ENCODE measurements at places on chromosomes 2 and 18. TPM values are rescaled to one million over a fixed set of nuclear protein-coding genes. Genes with fewer than 3 reads are reported as not detected.
A peak's percentile ranks its signal among the peaks of the same experiment; 100 is the strongest.

- no peak for DNase-seq
Observed at GRCh38 chr2:215787565-215788178, 225.7 kb downstream of the MREG start.

PELI1 gene
- 9.0 TPM for total RNA-seq

NT5DC4 gene
- not detected for total RNA-seq

DNA sequence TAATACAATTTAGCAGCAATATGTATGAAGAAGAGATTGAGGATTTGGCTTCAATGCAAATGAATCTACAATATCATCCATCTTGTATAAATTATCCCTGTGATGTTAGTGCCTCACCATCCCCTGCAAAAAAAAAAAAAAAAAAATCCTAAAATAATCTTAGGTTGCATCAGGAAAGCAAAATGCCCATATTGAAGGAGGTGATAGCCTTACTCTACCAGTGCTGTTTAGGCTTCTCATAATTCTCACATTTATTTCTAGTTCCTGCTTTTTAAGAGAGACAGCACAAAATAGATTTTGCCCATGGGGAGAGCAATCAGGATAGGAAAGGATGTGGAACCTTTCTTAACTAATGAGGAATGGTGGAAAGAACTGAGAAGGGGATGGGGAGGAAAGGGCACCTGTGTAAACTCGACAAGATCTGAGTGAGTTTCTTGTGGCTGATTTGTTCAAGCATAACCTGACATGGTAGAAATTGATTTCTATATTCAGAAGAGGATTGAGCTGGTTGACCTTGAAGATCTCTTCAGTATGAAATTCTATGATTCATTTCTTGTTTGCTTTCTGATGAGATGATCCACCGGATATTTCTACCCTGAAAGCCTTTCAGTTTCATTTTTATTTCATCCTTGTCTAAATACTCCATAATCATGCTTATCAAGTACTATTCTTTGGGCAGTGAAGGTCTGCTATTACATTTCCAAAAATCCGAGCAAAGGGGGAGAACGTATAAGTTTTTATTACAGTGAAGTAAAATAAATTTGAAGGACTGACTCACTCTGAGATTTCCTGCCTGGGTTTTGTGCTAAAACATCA is 391.2 kb downstream of the PTPRM start:
- no peak for DNase-seq

GRCh38 chr18:65919663-65920062 is 168.9 kb downstream of the CDH7 start:
- no peak for DNase-seq

DNA sequence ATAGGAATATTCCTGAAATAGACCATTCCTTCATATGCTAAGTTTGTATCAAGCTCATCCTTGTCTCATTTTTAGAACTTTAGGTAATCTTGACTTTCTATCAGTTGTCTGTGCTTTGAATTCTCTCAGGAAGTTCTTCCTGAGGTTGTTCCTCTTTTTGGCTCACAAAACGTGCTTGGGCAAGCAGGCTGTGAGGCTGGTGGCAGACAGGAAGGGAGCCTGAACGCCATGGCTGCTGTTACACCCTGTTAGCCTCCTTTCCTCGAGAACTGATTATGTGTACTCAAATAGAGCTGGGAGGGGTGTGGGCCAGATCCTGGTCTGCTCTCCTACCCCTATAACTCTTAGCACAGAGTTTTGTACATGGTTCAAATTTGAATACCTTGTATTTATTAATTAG is 136.4 kb upstream of the CELF4 start:
- DNase-seq: peak; percentile 38

UGT1A9 gene
- not detected for total RNA-seq

MEP1B gene
- 0.13 TPM for total RNA-seq

DNA sequence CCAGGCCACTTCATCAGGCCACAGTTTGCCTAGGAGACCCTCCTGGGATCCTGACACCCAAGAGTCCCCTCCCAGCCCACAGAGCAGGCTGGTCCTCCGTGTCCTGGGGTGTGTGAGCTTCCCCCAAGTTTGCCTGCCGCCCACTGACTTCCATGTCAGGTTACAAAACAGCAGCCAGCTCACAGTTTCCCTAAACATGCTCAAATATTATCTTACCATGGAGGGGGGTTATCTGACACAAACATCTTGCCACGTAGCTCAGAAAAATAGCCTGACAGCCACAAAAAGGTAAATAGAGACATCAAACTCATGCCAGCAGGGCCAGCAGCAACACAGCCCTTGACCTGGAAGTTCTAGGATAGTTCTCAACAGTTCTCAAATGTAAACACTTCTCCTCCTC is 346.5 kb downstream of the TNS1 start:
- DNase-seq: no peak

DNA sequence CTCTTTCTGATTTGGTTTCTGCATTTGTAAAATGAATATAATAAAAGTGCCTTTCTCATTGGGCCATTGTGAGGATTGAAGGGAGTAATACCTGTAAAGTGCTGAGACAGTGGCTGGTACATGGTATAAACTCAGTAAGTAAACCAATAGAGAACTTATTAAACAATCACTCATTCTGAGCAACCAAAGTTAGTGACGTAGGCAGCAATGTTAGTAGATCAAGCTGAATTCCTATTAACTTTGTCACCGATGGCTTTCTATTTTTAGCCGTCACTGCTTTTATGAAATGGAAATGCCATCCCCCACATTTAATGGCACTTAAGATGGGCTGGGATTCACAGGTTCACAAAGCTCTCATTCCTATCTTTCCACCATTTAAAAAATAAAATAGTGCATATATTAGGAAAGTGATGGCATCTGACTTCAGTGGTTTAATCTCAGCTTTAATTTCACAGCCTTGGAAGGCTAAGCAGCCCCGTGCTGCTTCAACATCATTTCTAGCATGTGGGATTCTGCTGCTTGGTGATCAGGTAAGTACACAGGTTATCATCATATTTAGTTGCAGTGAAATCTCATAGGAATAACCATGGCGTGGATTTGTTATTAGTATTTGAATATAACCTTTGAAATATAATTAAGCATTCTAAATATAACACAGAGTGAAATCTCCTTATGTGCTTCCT is 17.6 kb upstream of the PPP4R1 start:
- no peak for DNase-seq

POMC gene
- total RNA-seq: 3.1 TPM

GRCh38 chr2:112033600-112033999 is 21.5 kb upstream of the TMEM87B start:
- no peak for DNase-seq

DNA sequence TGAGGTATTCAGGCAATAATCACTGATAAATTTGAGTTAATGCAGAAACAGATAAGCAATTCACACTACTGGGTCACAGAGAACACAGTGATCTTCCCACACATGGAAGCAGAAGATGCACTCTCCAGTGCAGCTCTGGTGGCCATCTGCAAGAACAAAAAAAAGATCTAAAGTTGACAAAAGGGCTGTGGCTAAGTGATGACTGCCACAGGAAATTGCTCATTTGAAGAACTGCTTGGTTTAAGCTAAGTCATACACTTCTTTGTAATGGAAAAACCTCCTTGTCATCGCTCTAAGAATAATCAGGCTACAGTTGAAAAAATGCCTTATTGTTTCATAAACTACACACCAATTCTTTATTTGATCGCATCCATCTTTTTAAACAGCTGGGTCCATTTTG is 115.1 kb downstream of the DTNB start:
- DNase-seq: no peak

L3MBTL4 gene
- 0.70 TPM for total RNA-seq

GRCh38 chr18:79570266-79571201 is 109.1 kb upstream of the CTDP1 start:
- peak; percentile 61 for DNase-seq

GRCh38 chr2:197248623-197249022 is 62.0 kb downstream of the ANKRD44 start:
- no peak for DNase-seq

FASTKD2 gene
- total RNA-seq: 32.3 TPM

GRCh38 chr18:63247926-63248325 is 71.6 kb downstream of the BCL2 start:
- DNase-seq: no peak

DNA sequence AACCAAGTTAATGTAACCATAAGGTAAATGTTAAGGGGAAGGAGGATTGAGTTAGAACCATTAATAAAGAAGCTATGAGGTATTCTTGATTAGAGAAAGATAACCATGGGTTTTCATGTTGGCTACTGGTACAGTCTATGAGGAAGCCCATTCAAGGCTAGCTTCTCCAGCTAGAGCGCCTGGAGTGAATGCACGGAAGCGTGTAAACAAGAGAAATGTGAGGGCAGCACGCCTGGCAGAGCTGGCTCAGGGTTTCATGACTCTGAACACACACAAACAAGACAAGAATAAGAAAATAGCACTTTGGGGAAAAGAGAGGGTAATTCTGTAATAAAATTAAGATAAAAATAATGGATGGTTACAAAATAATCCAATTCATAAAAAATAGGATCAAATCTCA is 255.3 kb downstream of the PDE11A start:
- DNase-seq: no peak

DNA sequence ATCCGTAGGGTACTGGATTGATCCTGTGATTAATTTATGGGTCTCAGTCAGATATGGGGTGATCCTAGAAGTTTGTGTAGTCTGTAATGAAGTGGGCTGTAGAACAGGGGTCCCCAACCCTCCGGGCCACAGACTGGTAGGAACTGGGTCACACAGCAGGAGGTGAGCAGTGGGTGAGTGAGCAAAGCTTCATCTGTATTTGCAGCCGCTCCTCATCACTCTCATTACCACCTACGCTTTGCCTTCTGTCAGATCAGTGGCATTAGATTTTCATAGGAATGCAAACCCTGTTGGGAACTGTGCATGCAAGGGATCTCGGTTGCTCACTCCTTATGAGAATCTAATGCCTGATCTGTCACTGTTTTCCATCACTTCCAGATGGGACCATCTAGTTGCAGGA is 48.8 kb downstream of the EML4 start:
- no peak for DNase-seq

DNA sequence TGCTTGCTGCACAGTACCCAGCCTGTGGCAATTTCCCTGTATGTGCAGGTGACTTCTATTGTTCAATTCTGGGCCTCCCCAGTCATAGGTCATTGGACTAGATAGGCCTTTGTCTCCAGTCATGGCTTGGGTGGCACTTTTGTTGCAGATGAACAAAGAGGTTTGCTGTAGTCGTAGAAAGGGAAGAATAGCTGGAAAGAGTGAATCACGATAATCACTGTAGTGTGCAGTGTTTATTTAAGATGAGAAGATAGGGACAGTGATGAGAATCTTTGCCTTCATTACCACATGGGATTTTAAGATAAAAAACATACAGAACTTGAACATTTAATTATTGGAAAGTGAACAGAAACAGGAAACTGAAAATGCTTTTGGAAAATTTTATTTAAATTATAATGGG is 156.1 kb upstream of the CYRIA start:
- no peak for DNase-seq

DNA sequence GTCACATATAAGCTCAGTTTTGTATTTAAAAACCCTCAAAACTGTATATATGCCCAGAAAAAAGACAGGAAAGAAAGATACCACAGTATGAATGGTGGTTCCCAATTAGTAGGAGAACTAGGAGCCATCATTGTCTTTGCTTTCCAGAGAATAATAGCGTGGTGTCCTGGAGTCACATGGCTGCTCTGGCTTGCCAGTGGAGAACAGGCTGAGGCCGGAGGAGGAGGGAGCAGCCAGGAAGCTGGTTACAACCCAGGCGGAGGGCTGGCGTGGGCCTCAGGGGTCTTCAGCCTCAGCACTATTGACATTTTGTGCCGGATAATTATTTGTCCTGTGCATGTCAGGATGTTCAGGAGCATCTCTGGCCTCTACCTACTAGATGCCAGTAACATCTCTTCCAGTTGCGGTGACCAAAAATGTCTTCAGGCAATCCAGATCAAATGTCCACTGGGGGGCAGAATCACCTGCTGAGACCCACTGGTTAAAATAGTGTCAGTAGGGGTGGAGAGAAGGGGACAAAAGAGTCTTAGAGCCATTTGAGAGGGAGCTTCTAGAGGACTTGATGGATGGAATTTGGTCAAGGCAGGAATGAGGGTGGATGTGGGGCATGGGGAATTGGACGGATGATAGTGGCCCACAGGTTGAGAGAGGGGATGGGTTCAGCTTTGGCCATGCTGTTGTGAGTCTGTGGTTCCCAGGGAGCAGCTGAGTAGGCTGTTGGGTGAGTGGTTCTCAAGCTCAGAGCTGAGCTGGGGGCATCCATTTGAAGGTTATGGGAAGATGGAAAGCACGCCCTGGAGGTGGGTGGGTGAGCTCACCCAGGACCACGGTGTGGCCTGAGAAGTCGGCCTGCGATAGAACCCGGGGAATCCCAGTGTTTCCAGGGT is 144.9 kb downstream of the AGAP1 start:
- DNase-seq: no peak

DNA sequence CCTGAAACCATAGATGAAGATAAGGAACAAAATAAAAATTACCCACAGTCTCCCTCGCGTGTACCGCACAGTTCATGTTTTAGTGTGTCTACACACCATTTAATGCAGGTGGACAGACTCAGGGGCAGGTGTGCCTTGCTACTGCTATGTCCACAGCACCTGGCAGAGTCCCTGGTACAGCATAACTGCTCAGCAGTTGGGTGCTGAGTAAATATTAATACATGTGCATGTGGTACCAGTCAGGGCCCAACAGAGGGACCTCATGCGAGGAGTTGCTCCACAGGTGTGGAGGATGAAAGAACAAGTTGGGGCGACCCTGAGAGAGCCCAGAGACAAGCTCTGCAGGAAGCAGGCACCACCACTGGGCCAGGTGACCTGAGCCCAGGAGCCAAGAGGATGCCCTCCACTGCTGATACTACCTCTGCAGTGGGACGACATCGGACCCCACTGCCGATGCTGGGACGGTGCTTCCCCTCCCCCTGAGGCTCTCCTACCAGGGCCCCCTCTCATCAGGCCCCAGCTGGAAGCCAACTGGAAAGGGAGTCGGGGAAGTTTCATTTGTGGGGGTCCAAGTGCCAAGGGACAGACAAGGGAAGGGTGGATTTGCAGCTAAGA is 100.8 kb downstream of the NEDD4L start:
- no peak for DNase-seq

DYNAP gene
- total RNA-seq: not detected

- no peak for DNase-seq
Observed at GRCh38 chr2:11147263-11147662, 8.0 kb upstream of the SLC66A3 start.

DNA sequence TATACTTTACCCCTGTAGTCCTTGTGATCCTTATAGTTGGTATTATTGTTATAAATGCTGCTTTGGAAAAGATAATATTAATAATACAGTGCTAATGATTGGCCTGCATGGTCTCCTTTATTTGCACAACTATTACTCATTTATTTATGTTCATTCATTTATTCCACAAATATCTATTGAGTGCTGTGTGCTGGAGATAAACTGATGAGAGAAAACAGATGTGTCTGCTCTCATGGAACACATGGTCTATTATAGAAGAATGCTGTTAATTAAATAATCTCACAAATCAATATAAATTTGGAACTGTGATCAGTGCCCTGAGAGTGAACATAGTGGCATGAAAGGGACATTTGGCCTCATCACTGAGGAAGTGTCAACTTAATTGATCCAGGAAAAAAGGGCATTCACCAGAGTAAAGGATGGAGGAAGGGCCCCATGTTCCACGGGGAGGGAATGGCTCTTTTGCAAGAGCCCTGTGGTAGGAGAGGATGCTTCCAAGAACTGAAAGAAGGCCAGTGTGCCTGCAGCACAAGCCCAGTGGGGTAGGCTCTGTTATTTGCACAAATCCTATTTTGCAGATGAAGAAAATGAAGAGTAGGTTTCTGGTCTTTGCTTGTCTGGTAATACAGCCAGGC is 91.5 kb upstream of the STK39 start:
- no peak for DNase-seq
